Smooth muscle cell of the umbilical artery (primary cell): ENCODE measurements at places on chromosomes 5 and 9. TPM values are rescaled to one million over a fixed set of nuclear protein-coding genes. Genes with fewer than 3 reads are reported as not detected.

ATOSB gene
- total RNA-seq, result 37.7 and 55.5 TPM in 2 replicates

MUSK gene
- total RNA-seq, result under 0.01 TPM in 1 of 2 replicates, not detected in the other

SEMA5A gene
- total RNA-seq, result 19.3 and 26.1 TPM in 2 replicates

EGR1 gene
- total RNA-seq, result 2.1 and 2.7 TPM in 2 replicates

ADGRD2 gene
- not detected in 2 replicates for total RNA-seq

C9orf153 gene
- total RNA-seq, result 0.30 and 1.1 TPM in 2 replicates

FSTL4 gene
- total RNA-seq, result not detected in 2 replicates

MARCOL gene
- not detected in 2 replicates for total RNA-seq

ASS1 gene
- 111 and 265 TPM in 2 replicates for total RNA-seq
